ENCODE measurements at places on chromosomes 7 and 10. TPM values are rescaled to one million over a fixed set of nuclear protein-coding genes. Genes with fewer than 3 reads are reported as not detected.

Gene PCLO
- 8.8 TPM for total RNA-seq

Gene VWDE
- 0.59 TPM for total RNA-seq

Gene PAPOLB
- not detected for total RNA-seq

Gene PLCE1
- 42.4 TPM for total RNA-seq

Gene RBP3
- not detected for total RNA-seq

Gene IRF5
- 9.7 TPM for total RNA-seq

Gene MRPS16
- 90.5 TPM for total RNA-seq
